PC-9 (cell line): ENCODE measurements at places on chromosomes 11 and 22. TPM values are rescaled to one million over a fixed set of nuclear protein-coding genes. Genes with fewer than 3 reads are reported as not detected.

Gene KLHL35
- total RNA-seq = 11.1 and 18.9 TPM in 2 replicates

Gene PLEKHA7
- 26.9 and 28.3 TPM in 2 replicates for total RNA-seq

DNA sequence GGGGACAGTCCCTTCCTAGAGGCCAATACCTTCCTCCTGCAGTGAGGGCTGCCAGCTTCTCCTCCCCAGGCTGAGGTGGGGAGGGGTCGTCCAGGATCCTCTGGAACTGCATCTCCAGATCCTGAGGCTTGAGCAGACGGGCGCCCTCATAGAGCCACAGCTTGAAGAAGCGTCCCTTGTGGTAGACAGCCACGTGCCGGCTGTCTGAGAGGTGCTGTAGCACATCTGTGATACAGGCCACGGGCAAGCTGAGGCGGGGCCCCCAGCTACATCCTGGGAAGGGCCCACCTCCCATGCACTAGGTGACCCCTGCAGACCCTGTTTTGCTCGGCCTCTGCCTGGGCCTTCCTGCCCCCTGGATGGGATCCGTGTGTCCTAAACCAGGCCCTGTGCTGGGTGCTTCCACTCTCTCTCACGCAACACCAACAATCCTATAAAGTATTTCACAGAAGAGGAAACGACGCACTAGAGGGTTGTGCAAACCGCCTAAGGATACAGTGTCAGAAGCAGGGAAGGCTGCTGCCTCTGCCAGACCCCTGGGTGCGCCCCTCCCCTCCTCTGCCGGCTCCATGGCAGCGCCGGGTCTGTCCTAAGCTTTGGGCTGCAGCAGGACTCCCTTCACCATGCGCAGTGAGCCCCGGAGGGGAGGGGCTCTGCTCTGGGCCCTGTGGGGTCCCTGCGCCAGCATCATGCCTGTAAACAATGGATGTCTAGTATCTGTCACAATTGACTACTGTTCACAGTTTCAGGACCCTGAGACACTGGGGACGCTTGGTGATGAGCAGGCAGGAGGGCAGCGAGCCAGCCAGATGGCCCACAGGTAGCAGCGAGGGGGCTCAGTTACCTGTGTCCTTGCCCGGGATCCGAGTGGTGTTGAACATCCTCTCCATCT, 4.5 kb downstream of the CPT1B start:
- H3K4me3 ChIP-seq = no peak overlapping the region
- no peak overlapping the region for H3K27ac ChIP-seq
- H3K4me1 ChIP-seq = no peaks in the 10 kb centered on the region

GRCh38 chr11:123601136-123601535, 53.3 kb downstream of the SCN3B start:
- no peaks in the 10 kb centered on the region for H3K4me1 ChIP-seq
- no peaks in the 10 kb centered on the region for H3K36me3 ChIP-seq
- H3K27ac ChIP-seq = no peak overlapping the region
- no peak overlapping the region for H3K4me3 ChIP-seq
- no peak for DNase-seq

DNA sequence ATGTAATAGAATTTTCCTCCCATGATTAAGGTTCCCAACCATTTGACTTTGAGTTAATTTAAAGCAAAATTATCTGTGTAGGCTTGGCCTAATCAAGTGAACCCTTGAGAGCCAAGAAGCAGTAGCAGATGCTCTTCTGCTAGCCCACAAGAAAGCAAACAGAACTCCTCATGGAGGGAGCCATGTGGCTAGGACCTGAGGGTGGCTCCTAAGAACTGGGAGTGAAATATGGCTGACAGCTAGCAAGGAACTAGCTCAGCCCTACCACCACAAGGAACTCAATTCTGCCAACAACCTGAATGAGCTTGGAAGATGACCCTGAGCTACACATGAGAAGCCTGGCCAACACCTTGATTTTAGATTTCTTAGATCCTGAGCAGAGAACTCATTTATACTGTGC, 167.7 kb downstream of the WNT11 start:
- H3K4me1 ChIP-seq = peaks cover under 1% of the 10 kb centered on the region
- DNase-seq = no peak
- no peaks in the 10 kb centered on the region for H3K27me3 ChIP-seq
- no peak overlapping the region for H3K27ac ChIP-seq

- no peak overlapping the region for H3K27ac ChIP-seq
- no peak for DNase-seq
- H3K4me1 ChIP-seq = no peaks in the 10 kb centered on the region
- H3K27me3 ChIP-seq = 0 out of 2 replicates have a peak, but pooled peaks cover under 1% of the 10 kb centered on the region
These were observed 18.1 kb upstream of the RASD2 start for GRCh38 chr22:35522225-35523149.

GRCh38 chr11:44928144-44928543, 22.5 kb downstream of the TP53I11 start:
- H3K4me3 ChIP-seq = no peak overlapping the region
- H3K27me3 ChIP-seq = peaks cover 55% of the 10 kb centered on the region
- no peak for DNase-seq
- no peak overlapping the region for H3K27ac ChIP-seq
